ENCODE measurements at places on chromosomes 1 and 21.
A peak's percentile ranks its signal among the peaks of the same experiment; 100 is the strongest.

DNA sequence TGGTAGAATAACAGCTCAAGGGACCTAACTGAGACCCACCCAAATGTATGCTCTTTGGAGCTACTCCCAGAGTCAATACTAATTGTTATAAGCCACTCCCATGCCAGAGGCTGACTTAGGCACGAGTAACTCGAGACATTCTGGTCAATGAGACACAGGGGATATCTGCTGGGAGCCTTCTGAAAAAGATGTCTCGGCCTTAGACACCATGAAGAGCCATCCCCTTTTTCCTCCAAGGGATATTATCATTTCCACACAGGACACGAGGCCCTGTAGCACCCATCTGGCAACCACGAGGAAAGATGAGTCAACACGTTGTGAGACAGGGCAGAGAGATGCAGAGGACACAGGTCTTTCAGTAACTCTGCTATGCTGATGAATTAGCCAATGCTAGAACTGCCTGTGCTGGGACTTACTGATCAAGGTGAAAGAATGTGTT is 30.7 kb downstream of the ITPKB start:
- DNase-seq: no peak

GRCh38 chr1:225524570-225524969 is 96.7 kb upstream of the LBR start:
- DNase-seq: no peak

GRCh38 chr1:226360106-226360746 is 47.7 kb downstream of the PARP1 start:
- DNase-seq: no peak

- no peak for DNase-seq
Measured at GRCh38 chr1:93614541-93614940, 67.1 kb downstream of the BCAR3 start.

- no peak for DNase-seq
Measured at GRCh38 chr1:205171369-205171768, 40.1 kb downstream of the DSTYK start.

DNA sequence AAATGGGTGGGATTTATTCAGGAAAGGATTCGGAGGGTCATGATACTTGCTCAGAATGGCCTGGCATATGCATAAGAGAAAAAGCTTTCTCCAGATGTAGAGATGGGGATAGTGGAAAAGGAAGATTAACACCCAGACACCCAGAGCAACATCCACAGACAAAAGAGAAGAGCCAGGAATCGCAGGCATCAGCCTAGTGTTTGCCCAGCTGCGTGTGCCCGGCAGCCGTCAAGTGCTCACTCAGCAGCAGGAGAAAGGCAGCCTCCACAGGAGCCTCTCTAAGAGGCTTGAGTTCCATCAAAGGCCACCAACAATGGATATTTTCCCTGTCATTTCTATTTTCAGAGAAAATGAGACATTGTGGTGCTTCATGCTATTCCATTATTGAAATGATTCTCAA is 54.7 kb downstream of the NTPCR start:
- DNase-seq: no peak

DNA sequence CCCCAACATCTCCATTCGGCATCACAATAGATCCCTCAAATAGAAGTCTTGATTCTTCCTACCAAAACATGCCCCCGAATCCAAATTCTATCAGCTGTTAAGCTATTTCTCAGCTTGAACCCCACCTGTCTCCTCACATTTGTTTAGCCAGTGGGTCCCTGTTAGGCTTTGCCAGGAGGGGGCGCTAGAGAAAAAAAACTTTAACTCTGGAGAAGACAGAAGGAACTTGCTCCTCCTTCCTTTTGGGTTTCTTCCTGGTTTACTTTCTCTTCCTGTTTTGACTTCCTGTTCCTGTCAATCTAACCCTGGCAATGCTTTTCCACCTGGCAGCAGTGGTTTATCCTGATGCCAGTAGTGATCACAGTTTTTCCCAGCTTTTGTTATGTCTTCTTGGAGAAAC is 95.6 kb upstream of the KCNK1 start:
- no peak for DNase-seq

DNA sequence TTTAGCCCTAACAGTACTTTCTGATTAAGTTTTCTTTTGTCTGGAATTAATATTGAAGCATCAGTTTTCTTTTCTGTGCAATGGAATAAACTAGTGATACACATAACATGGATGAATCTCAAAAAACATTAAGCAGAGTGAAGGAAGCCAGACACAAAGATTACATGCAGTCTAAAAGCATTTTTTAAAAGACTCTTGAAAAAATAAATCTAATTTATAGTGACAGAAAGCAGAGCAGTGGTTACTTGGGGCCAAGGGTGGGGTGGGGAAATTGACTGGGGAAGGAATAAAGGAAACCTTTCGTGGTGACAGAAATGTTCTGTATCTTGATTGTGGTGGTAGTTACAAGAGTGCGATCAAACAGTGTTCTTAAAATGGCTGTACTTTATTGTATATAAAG is 20.2 kb upstream of the ST6GALNAC3 start:
- DNase-seq: no peak

DNA sequence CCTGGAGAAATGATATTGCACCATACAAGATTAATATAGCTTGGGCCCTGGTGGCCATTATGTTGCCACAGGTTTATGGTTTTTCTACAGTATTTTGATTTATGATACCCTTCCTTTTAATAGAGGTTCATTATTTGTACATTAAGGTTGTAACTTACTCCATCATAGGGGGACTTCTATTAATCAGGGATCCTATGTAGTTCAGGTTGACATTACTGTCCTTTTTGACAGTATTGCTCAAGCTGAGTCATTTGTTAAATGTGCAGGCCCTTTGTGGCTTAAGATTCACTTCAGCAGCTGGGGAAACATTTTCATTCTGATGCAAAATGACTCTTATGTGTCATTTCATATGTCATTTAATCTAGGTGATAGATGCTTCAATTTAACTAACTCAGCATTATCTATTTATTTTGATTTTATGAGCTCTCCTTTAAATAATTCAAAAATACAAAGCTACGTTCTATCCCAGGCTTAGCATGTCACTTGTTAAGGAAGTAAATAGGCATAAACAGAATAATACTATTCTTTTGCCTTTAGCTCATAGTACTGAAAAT is 686.9 kb upstream of the NCAM2 start:
- DNase-seq: no peak

DNA sequence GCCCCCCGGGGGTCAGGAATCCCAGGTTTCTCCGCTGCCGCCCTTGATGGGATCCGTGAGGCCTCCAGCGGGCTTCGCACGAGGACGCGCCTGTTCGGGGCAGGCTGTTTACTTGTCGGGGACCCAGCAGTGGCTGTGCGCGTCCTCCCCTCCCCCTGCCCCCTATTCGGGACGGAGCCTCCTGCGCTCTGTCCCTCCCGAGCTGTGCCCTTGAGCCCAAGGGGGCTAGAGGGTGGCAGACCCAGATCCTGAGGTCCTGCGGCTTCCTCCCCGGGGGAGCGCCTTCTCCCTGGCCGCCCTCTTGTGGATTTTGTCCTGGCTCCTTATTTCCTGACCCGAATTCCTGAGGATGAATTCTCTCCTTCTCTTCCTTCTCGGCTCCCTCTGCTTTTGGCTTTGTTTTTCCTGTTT is 38.4 kb downstream of the PIK3CD start:
- DNase-seq: no peak

- DNase-seq: no peak
Measured at GRCh38 chr1:167599957-167600581, 30.0 kb upstream of the RCSD1 start.

DNA sequence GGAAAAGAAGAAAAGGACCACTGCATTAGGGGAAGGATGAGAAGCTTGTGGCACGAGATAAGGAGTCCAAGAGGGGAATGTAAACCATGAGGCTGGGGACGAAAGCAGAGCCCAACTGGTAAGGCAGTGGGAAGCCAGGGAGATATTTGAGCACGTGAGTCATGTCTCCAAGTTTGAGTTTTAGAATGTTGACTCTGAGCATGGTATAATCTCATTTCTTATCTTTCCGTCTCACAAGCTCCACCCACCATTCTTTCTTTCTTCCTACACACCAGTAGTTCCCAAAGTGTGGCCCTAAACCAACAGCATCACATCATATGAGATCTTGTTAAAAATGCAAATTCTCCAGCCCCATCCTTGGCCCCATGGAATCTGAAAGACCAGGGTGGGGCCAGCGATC is 145.3 kb downstream of the PLPP3 start:
- DNase-seq: no peak

- DNase-seq: no peak
Measured at GRCh38 chr1:247491328-247491727, 33.4 kb upstream of the OR2B11 start.

GRCh38 chr1:196312739-196313138 is 295.5 kb downstream of the KCNT2 start:
- DNase-seq: no peak

GRCh38 chr21:46131588-46131837 is 23.9 kb downstream of the FTCD start:
- no peak for DNase-seq

DNA sequence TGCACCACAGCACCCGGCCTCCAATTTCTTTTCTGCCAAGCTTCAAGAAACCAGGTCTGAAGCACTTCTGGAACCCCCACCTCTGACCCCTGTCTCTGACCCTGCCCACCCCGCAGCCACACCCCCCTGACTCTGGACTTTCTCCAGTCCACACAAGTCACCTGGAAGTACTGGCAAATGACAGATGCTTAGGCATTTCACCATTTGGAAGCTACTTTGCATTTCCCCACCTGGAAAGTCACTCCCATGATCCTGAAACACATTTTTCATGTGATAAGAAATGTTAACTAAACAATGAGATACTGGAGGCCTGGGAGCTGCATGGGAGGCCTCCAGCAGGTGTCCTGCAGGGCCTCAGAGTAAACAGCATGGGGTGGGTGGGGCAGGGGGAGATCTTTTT is 45.7 kb downstream of the NTPCR start:
- DNase-seq: no peak

GRCh38 chr1:60152891-60153290 is 79.3 kb upstream of the C1orf87 start:
- no peak for DNase-seq

GRCh38 chr1:162207862-162208261 is 138.4 kb downstream of the NOS1AP start:
- no peak for DNase-seq

DNA sequence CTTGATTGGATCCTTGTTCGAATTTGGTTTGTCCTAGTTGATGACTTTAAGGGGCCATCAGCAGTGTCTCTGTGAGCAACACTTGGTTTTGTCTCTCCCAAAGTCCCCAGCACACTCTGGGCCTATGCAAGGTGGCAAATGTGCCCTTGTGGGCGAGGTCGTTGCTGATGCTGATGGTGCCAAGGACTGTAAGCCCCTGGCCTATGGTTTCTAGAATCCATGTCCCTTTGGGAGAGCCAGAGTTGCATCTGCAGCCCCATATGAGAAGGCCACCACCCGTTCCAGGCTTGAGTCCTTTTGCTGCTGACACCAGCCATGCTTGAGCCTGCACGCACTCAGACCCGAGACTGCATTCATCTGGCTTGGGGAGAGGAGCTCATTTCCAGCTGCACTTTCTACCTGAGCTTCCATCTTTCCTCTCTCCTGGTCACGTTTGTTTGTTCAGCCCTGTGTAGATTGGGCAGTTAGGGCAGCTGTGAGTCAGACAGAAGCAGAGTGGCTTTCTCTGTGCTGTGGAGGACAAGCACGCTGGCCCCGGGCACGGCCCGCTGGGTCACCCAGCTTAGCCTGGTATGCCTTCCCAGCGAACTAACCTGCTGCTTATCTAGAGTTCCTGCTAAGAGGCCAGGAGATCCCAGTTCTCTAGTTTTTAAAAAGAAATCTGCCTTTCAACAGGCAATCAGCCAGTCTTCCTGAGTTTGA is 52.1 kb upstream of the CSF3R start:
- DNase-seq: peak; percentile 46

- no peak for DNase-seq
Measured at GRCh38 chr1:206062464-206062863, 9.5 kb downstream of the RHEX start.

DNA sequence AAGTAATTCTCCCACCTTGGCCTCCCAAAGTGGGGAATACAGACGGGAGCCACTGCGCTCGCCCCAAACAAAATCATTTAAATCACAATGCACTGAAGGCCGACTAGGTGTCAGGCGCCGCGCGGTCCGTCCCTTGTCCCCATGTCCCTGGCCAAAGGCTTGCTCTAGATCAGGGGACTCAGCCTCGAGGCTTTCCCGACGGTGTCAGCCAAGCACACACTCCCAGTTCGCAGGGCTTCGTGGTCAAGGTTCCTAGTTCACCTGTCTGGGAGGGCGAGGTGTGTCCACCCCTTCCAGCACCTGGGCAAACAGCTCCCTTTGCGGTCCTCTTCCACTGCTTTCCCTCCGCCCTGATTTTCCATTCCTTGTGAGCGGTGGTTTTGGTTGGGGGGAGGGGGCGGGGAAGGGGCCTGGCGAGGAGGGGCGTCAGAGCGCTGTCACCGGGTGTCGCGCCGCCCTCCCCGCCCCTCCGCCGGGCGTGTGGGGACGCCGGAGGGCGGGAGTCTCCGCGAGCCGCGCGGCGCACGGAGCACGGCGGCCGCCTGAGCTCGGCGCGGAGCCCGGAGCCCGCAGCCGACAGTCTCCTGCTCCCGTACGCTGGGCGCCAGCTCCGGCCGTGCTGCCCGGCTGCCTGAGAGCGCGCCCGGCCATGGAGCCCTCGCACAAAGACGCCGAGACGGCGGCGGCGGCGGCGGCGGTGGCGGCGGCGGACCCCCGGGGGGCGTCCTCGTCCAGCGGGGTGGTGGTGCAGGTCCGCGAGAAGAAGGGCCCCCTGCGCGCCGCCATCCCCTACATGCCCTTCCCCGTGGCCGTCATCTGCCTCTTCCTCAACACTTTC is at the start of gene STUM:
TSS of gene STUM (plus strand) at position 509 of the 838 bp plus-strand sequence. CDS start at position 650, 141 bp downstream.
- no peak for DNase-seq

GRCh38 chr1:13523780-13524477 is 10.1 kb upstream of the LRRC38 start:
- DNase-seq: no peak

- no peak for DNase-seq
Measured at GRCh38 chr1:159705904-159706256, 8.5 kb downstream of the CRP start.

GRCh38 chr1:174954671-174955669 is 44.8 kb upstream of the CACYBP start:
- no peak for DNase-seq
